Left colon (tissue), 2 donors: ENCODE measurements at places on chromosomes 7 and 10.

DNA sequence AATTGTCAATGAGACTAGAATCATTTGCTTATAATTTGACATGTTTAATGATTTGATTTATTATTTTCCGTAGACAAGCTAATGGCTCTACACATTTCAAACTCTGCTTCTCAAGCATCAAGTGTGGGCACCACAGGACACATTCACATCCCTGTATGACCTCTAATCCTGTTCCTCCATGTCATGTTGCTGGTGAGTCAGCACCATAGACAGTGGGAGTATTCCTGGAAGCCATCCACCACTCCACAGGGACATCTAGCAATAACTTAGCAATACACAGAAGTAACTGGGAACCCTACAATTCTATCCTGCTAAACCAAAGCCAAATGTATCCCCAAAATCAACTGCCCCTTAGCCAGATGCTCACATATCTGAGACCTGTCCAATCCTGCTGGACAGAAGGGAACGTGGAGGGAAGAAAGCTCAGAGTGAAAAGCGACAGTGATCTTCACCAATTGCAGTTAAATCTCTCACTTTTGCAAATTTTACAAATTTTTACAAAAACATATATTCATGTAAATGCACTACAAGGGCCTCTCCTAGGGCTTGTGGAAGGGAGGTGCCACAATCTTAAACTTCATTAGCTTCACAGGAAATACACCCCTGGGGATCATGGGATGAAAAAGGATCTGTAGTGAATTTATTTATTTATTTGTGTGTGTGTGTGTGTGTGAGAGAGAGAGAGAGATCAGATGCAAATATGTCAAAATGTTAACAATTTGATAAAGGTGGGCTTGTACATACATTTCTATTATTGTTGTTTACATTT, 126.5 kb downstream of the GFRA1 start:
- DNase-seq = no peak

DNA sequence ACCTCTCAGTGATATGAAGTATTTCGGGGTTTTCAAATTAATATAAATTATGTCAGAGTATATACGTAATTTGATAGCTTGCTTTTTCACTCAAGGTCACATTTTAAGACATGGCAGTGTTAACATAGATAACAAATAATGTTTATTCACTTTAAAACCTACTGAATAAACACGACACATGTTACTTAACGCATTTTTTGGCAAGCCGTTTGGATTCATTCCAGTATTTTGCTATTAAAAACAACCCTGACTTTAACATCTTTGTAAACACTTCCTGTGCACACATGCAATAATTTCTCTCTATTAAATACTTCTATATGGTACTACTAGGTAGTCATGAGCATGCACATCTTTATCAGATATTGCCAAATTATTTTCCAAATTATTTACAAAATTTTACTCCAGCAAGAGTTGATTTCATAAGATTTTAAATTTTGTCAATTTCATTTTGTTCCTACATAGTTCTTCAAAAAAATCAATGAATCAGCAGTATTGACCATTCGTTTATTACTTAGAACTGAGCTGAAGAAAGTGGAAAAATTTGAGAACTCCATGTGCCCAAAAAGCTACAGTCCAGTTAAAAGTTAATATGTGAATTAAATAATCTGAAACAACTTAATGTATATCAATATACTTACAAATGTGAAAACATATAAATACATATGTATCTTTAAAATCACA, 26.8 kb upstream of the THSD7A start:
- no peak for DNase-seq

DNA sequence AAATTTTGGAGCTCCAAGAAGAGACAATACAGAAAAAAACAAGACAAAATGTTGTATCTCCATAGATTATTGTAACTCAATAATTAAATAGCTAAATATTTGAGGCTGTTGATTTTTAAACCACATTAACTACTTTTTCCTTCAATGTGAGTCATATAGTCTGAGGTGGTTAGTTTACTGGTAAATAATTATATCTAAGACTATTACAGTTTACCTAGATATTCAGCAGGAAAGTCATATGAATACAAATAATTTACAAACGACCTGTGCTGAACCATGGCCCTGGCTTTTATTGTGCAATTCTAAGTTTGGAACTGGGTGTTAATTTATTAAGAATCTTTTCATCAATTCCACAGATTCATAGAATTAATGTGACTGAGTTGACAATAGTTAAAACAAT, 22.2 kb downstream of the CREB5 start:
- no peak for DNase-seq

DNA sequence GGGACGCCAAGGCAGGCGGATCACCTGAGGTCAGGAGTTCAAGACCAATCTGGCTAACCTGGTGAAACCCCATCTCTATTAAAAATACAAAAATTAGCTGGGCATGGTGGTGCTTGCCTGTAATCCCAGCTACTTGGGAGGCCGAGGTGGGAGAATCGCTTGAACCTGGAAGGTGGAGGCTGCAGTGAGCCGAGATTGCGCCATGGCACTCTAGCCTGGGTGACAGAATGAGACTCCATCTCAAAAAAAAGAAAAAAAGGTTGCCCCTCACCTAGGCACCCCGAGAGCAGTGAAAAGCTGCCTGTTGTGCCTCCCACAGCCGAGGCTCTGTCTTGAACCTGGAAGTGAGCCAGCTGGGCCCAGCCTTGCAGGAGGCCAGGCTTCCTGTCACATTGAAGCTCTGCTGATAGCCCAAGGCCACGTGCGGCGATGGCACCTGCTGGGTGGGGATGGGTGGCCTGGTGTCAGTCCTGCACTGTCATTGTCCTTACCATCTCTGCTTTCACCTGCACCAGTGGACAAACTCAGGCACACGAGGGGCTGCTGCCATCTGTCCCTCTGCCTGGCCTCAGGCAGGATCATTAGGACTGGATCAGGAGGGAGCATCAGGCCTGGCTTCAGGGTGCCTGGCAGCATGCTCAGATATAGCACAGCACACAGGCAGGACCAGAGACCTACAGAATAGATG, 37.8 kb downstream of the DNAJB12 start:
- peak; percentile 85 for DNase-seq

- no peak for DNase-seq
These were observed 17.7 kb upstream of the ZNF365 start for GRCh38 chr10:62356447-62356846.

GRCh38 chr7:16810573-16810972, 5.8 kb upstream of the AGR2 start:
- DNase-seq = no peak

DNA sequence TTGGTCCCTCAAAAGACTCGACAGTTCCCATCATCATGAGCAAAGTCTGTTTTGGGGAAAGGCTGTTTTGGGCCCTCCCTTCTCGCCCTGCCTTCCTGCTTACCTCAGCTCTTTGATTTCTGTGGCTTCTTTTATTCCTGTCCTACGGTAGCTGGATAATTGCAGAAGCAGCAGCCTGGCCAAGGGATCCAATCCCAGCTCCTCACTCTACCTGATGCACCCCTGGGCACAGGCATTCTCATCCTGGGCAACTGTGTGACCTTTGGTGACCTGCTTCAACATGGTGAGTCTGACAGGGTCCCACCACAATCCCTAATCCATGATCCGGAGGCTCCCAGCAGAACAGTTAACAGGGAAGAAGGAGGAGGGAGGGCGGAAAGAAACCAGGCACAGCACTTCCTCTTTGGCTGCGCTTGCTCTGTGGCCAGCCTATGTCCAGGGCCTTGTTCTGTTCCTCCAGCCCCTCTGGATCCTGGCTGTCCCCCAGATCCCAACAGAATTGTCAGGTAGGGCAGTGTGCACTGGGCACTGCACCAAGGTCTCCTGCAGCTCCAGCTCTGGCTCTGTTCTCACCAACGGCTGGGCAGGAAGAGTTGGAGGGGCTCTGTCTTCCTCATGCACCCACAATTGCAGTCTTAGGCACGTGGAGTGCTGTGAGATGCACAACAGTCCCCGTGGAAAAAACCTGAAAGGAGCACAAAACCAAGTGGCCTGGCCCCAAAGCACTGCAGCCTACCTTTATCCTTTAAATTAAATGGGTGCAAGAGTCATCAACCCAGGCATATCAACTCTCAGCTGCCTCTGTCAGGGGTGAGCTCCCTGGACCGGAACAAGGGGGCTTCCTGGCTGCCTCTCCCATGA, 144.4 kb downstream of the PTPN20 start:
- DNase-seq = peak; percentile 18
